AG08396 (cell line): ENCODE measurements at places on chromosomes 12 and 14.

DNA sequence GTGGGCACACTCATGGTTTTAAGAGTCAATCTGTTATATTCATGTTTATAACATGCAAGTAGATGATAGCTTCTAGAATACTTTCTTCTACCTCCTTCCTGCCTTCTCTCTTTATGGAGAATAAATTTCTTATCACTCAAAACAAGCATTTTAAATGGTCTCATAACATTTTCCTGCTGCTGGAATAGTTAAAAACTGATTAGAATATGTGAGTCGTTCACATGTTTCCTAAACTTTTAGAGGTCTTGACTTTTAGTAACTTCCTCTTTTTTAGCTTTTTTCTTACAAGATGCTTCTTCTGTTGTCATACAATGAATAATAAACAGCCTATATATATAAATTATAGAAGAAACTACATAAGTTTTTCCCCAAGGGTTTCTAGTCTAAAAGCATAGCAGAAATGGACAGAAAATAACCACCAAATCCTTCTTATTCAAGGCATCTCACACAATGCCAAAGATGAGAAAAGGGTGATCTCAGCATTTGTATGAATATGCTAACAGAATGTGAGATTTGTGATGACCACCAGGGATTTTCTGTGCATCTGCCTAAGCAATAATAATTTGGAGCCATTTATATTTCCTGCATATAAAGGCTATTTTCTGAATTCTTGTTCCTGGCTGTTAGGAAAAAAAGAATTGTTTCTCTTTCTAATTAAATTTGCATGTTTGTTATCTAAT is 127.8 kb downstream of the DAAM1 start:
- DNase-seq: no peak

- DNase-seq: peak; percentile 50
Measured at GRCh38 chr12:51351913-51352532, 5.5 kb upstream of the CELA1 start.

DNA sequence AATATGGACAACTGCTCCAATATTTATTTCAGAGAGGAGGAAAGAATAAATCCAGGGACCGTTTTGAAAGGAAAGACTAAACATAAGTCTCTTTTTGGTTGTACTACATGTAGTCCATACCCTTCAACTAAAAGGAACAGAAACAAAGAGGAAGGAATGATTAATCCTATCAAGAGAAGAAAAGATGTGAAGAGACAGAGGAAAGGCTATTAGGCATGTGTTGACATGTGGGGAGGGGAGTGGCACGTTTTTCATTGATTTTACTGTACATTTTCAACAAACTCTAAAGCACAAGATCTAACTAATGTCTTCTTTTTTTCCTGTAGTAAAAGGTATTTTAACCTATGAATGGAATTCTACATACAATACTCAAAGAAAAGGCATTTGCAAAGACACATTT is 85.6 kb downstream of the NAV3 start:
- no peak for DNase-seq

- no peak for DNase-seq
Measured at GRCh38 chr14:88516861-88517357, 37.9 kb downstream of the PTPN21 start.

DNA sequence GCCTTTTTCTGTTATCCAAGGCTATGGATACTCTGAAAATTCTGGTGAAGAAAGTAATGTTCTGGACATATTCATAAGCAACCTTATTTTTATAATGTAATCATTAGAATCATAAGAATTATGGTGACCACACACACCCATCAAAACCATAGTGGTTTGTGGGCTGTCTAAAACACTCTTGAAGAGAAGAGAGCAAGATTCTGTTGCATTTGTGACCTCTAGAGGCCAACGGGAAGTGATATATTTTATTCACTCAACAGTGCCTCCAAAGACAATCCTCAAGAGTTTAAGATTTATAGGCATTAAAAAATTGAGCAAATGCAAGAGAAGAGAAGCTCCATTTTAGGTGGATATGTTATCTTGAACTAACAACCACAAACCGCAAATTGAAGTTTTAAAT is 68.5 kb upstream of the LGR5 start:
- no peak for DNase-seq

DNA sequence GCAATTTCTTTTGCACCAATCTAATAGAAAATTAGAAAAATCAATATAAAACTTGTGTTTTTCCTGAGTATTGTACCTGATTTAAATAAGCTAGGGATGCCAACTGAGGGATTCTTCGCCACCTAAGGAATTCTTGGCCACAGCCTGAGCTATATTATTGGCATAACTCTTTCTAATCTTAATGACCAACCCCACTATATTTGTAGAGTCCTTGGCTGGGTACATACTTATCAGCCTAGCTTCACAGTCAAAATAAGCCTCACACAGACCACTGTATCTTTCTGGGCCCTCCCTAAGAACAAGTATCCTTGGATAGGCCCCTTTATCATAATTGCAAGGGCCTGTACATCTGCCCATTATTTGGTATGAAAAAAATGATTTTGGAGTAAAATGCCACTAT is 247.1 kb downstream of the DUSP6 start:
- no peak for DNase-seq

GRCh38 chr14:31510222-31510621 is 22.4 kb upstream of the GPR33 start:
- DNase-seq: no peak

DNA sequence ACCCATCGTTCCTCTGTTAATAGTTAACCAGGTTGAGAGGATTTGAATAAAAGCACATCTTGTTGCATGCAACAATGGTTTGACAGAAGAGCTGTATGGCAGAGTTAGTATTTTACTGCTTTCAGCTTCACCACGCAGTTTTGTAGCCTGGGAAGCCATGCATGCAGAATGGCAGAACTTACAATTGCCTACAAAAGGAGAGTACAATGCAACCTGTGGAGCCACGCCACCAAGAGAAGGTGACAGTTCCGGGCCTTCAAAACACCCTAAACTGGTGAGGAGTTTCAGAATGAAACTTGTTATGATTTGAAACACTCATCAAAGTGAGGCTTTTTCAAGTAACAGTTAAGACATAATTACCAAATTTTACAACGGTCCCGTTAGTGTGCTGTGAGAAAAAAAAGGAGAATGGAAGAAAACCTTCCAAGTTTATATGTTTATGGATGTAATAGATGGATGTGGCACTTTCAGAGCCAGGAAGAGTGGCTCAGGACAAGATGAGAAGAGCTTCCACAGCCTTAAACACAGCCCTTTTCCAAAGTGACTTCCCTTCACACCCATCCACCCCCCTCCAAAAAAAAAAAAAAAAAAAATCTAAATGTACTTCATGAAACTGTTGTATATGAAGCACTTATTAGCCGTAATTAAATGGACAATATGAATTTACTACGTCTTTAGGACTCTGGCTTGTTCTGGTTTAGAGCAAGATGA is 158.7 kb downstream of the EGLN3 start:
- no peak for DNase-seq

DNA sequence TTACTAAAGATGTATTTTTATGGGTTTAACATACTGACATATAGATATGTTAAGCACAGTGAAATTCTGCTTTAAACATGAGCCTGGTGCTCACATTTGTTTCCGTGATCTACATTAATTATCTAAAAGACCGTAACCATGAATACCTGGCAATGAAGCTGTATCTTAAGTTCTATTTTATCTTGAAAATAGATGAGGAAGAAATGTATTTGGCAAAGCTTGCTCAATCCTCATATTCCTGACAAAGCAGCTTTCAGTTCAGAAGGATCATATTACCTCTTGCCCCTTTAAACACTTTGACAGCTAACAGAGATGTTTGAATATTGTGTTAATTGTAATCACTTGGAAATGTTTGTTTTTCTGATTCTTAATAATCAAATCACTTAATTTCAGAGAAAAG is 9.8 kb downstream of the EPYC start:
- no peak for DNase-seq
